CD14-positive monocyte (primary cell): ENCODE measurements at places on chromosomes 2 and 18.

GRCh38 chr2:57491213-57491612, 555.4 kb upstream of the VRK2 start:
- no peak for DNase-seq

DNA sequence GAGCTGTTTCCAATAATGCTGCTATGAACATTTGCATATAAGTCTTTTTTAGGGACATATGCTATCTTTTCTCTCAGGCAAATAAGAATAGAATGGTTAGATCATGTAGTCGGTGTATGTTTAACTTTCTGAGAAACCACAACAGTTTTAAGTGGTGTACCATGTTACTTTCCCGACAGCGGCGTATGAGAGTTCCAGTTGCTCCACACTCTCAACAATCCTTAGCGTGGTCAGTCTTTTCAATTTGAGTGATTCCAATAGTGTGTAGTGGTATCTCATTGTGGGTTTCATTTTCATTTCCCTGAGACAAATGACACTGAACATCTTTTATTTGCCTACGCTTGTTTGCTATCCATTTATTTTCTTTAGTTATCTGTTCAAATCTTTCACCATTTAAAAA, 149.5 kb downstream of the ACOXL start:
- DNase-seq, result no peak

DNA sequence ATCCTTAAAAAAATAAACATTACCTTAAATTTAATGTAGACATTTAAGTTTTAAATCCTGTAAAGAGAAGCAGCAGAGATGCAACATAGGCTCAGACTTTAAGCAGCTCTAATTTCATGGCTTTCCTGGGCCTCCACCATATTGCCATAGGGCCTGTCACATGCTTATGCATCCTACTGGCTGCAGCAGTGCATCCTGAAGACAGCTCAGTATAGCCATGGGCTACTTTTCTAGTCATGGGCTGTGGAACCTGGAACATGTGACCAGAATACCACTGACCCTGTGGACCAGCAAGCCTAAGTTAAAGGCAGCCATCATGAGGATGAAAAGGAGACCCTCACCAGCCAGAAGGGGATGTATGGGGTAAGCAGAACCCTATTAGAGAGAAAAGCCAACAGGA, 10.7 kb downstream of the RMP24 start:
- DNase-seq, result no peak

GRCh38 chr18:6882401-6882800, 152.9 kb downstream of the ARHGAP28 start:
- DNase-seq, result no peak

- DNase-seq, result no peak
These were observed 42.4 kb downstream of the CYP27C1 start for GRCh38 chr2:127177617-127178263.

GRCh38 chr2:61254536-61254935, 92.5 kb downstream of the C2orf74 start:
- no peak for DNase-seq

DNA sequence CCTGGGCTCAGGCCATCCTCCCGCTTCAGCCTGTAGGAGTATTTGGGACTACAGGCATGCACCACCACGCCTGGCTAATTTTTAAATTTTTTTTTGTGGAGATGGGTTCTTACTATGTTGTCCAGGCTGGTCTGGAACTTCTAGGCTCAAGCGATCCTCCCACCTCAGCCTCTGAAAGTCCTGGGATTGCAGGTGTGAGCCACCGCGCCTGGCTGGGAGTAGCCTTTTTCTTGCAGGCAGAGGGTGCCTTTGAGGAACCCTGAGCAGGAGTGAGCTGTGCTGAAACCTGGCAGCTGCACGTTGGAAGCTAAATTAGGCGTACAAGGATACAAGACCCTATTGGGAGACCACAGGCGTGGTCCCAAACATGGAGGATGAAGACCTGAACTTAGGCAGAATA, 8.0 kb downstream of the CTDSP1 start:
- DNase-seq, result no peak

GRCh38 chr2:151757861-151758260, 23.6 kb upstream of the NEB start:
- no peak for DNase-seq

GRCh38 chr2:43452318-43452731, 143.5 kb downstream of the THADA start:
- DNase-seq, result no peak
